ENCODE measurements at places on chromosomes 11 and 22.

DNA sequence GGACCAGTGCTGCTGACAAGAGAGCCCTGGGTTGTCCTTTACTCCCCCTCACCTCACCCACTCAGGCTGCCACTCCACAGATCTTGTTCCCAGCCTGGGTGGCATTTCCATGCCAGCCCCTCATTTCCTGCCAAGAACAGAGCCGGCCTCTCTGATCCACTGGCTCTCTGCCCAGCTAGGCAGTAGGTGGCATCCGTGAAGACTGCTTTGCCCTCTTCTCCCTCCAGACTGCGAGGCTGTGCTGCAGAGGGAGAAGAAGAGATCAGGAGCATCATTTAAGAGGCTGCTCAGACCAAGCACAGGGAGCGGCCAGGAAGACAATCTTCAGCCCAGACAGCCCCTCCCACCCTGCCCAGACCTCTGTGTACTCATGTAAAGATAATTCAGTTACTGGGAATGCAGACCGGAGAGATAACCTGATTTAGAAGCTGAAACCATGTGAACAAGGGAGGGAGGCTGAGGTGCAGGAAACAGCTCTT lies 126.9 kb upstream of the NCAM1 start:
- DNase-seq: no peak

- no peak for DNase-seq
Measured at GRCh38 chr11:118859973-118860372, 23.7 kb upstream of the CXCR5 start.

- DNase-seq: peak; percentile 63
Measured at GRCh38 chr22:28442264-28442710, 237.4 kb downstream of the TTC28 start.

- DNase-seq: no peak
Measured at GRCh38 chr22:23622634-23623033, 9.5 kb downstream of the DRICH1 start.

- no peak for DNase-seq
Measured at GRCh38 chr11:1570896-1571759, 943 bp downstream of the DUSP8 start.

- peak; percentile 36 for DNase-seq
Measured at GRCh38 chr11:60855726-60856633, at the start of gene PTGDR2. PTGDR2 (minus strand) TSS chr11:60855950; CDS start chr11:60853722, 2,228 bp downstream.

GRCh38 chr22:35918456-35918855 lies 110.2 kb downstream of the RBFOX2 start:
- no peak for DNase-seq

DNA sequence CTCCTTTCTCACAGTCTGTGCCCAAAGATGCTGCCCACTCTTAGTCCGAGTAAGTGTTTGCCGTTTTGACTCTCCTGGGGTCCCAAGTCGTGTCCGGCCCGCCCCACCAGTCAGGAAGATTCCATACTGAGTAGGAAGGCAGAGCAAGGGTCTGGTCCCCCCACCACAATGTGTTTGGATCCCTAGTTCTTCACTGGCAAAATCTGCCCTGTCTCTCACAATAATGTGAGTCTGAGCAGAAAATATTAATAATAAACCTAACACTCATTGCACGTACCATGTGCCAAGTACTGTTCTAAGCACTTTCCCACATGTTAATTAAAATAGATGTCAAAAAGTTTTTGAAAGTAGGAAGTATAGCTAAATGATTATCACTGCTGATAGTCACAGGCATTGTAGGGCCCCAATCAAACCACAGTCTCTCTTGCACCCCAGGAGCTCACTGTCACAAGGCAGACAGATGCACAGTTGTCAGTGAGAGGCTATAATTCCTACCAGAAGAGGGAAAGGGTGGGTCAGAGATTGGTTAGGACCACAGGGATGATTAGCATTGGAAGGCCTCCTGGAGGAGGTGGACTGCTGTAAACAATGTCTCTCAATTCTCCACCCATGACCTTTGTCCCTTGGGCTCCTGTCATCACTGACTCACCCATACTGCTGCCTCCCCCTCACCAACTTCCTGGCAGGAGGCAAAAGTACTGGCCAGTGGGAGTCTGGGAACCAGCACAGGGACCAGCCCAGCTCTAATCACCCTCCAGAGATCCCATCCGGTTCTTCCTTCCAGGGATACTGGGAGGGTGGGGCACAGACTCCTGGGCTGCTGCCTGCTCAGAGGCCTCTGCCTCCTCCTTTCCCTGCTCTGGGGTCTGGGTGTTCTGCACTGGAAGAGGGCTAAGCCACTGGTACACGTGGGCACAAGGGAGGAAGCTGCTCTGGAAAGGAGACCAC lies 1.0 kb upstream of the POLD4 start:
- no peak for DNase-seq

GRCh38 chr22:29300467-29300806 lies 6.0 kb upstream of the GAS2L1 start:
- no peak for DNase-seq

GRCh38 chr11:10743354-10744000 lies 7.6 kb upstream of the CTR9 start:
- peak; percentile 10 for DNase-seq

DNA sequence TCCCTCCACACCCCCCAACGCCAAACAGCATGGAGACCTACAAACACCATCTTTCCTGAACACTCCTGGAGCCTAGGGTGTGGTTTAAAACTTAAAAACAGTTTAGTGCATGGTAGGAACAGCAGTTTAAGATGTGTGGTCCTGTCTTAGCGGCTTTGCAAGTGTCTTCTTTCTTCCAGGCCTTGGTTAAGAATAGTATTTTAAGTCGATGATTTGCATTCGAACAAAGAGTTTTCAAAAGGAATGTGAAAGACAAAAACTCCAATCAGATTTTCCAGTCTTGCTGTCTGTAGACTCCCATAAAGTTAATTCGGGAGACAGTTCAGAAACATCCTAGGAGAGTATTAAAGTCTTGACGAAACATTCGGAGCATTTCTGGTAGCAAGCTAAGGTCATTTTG lies 3.7 kb downstream of the FGF4 start:
- DNase-seq: no peak

- no peak for DNase-seq
Measured at GRCh38 chr11:76794371-76795289, 11.5 kb downstream of the TSKU start.

- DNase-seq: no peak
Measured at GRCh38 chr11:26018336-26018735, 313.6 kb upstream of the ANO3 start.

GRCh38 chr11:75423721-75424120 lies 9.3 kb downstream of the KLHL35 start:
- DNase-seq: no peak

Measured in Kasumi-1 (cell line).